ENCODE measurements at places on chromosomes 11 and 22.

DNA sequence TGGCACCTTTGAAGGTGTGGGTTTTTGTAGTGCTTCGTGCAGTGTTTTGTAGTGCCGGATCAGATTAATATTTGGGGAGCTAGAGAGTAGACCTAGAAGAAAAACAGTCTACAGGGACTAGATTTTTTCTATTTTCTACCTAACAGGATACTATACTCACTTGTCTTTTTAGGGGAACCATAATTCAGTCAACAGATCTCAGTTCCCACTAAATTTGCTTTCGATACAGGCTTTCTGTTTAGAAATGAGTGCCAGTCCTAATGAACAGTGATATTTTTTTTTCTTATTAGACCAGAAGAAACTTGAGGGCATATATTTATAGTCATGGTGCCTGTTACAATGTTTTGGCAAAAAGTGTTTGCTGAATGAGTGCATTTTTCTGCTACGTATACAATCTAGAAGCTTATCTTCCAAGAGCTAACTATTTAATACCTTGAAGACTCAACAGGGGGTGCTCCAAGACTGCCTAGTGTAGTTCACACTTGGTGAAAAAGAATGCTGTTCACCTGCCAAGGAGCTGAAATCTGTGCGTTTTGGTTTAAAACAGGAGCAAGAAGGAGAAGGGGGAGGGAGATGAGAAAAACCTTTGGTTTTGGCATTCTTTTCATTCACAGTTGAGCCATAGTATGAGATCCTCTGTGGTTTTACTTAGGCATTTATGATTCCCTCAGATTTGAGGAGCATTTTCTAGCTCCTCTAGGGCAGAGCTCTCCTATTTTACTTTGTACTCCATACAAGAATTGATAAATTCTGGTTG, 44.9 kb upstream of the VSTM5 start:
- H3K27ac ChIP-seq: no peak overlapping the region
- no peaks in the 10 kb centered on the region for H3K27me3 ChIP-seq
- H3K4me3 ChIP-seq: no peak overlapping the region
- H3K36me3 ChIP-seq: no peaks in the 10 kb centered on the region
- DNase-seq: peak; percentile 58

DNA sequence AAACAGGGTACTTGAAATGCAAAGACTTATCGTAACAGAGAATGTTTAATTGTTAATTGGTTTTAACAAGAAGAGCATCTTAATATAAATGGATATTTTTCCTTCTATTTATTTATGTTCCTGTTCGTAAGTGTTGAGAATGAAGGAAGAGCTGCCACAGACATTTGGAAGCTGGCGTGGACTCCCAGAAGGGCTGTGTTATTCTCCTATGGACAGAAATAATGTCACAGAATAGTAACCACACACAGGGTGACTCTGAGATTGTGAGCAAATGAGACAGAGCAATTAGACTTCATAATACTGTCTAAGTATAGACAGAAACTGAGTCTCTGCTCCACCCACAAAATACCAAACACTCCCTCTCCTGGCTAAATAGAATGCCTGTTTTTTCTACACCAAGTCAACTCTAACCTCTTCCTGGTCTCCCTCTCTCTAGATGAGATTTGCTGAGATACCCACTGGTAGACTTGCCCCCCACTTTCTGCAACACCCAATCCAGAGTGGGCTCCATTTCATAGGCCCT, 6.1 kb downstream of the APOL3 start:
- H3K4me1 ChIP-seq: peaks cover 28% of the 10 kb centered on the region
- H3K27me3 ChIP-seq: no peaks in the 10 kb centered on the region
- H3K4me3 ChIP-seq: no peak overlapping the region
- no peaks in the 10 kb centered on the region for H3K36me3 ChIP-seq
- H3K27ac ChIP-seq: no peak overlapping the region

DNA sequence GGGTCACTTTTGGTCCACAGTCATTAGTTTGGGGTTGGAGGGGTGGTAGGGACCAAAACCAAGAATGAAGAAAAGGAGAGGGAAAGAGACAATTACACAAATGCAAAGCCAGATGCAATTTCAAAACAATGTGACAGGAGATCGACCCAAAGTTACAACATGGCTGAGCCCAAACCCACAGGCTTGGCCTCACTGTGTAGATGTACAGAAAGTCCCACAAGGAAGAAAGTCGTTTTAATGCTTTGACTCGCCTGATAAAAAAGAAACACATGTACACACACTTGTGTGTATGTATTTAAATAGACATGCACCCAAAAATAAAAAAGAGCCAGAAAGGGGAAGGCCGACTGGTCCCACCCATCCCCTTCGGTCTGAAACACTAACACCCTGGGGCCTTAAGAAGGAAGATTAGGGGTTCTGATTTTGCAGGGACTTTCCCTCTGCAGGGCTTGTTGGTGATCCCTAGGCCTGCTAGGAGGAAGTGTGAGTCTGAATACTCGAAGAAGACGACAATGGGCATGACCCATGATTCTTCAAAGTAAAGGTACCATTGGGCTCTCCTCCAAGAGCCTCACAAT, 104.1 kb downstream of the ETS1 start:
- no peaks in the 10 kb centered on the region for H3K36me3 ChIP-seq
- H3K4me3 ChIP-seq: no peak overlapping the region
- no peak for DNase-seq
- H3K4me1 ChIP-seq: no peaks in the 10 kb centered on the region
- H3K27ac ChIP-seq: no peak overlapping the region

DNA sequence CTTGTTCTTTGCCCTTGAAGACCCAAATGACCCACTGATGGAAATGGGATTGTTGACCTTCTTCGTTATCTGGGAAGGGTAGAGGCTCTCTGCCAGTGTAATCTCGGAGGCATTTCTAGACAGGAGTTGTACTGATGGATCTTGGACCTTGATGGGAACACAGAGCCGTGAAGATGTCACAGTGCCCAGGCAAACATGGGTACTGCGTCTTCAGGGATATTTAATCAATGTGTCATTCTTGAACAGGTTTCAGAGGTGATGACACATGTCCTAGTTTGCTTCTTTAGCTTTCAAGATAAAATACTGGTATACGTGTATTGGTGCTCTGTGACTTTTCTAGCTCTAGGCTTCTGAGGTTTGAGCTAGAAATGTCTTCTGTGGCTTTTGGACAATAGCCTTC, 6.2 kb downstream of the LDLRAD3 start:
- H3K4me3 ChIP-seq: no peak overlapping the region
- peaks cover 20% of the 10 kb centered on the region for H3K4me1 ChIP-seq
- H3K27ac ChIP-seq: no peak overlapping the region
- no peaks in the 10 kb centered on the region for H3K27me3 ChIP-seq

- no peak for DNase-seq
- no peaks in the 10 kb centered on the region for H3K36me3 ChIP-seq
- H3K27me3 ChIP-seq: no peaks in the 10 kb centered on the region
- H3K4me3 ChIP-seq: no peak overlapping the region
Measured at GRCh38 chr22:44439356-44440223, 58.4 kb downstream of the RTL6 start.

Measured in spinal cord (tissue), 10 donors.